ENCODE measurements at places on chromosomes 16 and 17. TPM values are rescaled to one million over a fixed set of nuclear protein-coding genes. Genes with fewer than 3 reads are reported as not detected.

HAPSTR1 gene
- total RNA-seq, result 47.8 TPM

MAF gene
- 31.3 TPM for total RNA-seq

RGS9 gene
- 2.9 TPM for total RNA-seq

CD300A gene
- 2.5 TPM for total RNA-seq

TNK1 gene
- 0.31 TPM for total RNA-seq

CALB2 gene
- 0.18 TPM for total RNA-seq

CIAPIN1 gene
- 45.8 TPM for total RNA-seq

CRAMP1 gene
- 7.2 TPM for total RNA-seq

SLC38A8 gene
- not detected for total RNA-seq

TRAF7 gene
- total RNA-seq, result 29.0 TPM

ITGAD gene
- 0.04 TPM for total RNA-seq

PDILT gene
- total RNA-seq, result not detected

EXOSC6 gene
- total RNA-seq, result 17.2 TPM

HOXB5 gene
- total RNA-seq, result 0.13 TPM

MT1H gene
- 0.40 TPM for total RNA-seq

CRYBA1 gene
- total RNA-seq, result not detected

ITGAL gene
- total RNA-seq, result 0.89 TPM

PYCARD gene
- total RNA-seq, result 9.4 TPM

GGT6 gene
- total RNA-seq, result 0.04 TPM

KRTAP3-1 gene
- not detected for total RNA-seq

BCL6B gene
- total RNA-seq, result 15.1 TPM

ACSM2B gene
- total RNA-seq, result 0.18 TPM

IGFALS gene
- 0.22 TPM for total RNA-seq

GPR142 gene
- 0.04 TPM for total RNA-seq

HOXB9 gene
- 0.31 TPM for total RNA-seq

ATP2A3 gene
- 2.5 TPM for total RNA-seq

PLLP gene
- 0.40 TPM for total RNA-seq

MPP2 gene
- 1.5 TPM for total RNA-seq

PRM3 gene
- total RNA-seq, result not detected

LGALS3BP gene
- total RNA-seq, result 31.9 TPM

CES5A gene
- not detected for total RNA-seq

GDPD1 gene
- total RNA-seq, result 1.6 TPM

CD300LB gene
- 0.04 TPM for total RNA-seq

PIGL gene
- total RNA-seq, result 18.7 TPM

THOC6 gene
- total RNA-seq, result 15.0 TPM

DNAJA3 gene
- total RNA-seq, result 30.4 TPM

WFIKKN1 gene
- 0.22 TPM for total RNA-seq

RIPOR1 gene
- total RNA-seq, result 20.2 TPM

COQ7 gene
- total RNA-seq, result 30.2 TPM

ZFPM1 gene
- 0.89 TPM for total RNA-seq

TBL3 gene
- total RNA-seq, result 23.9 TPM

QPRT gene
- total RNA-seq, result 57.1 TPM
